Glomerular endothelial cell (primary cell): ENCODE measurements at places on chromosomes 1 and 21. TPM values are rescaled to one million over a fixed set of nuclear protein-coding genes. Genes with fewer than 3 reads are reported as not detected.

Gene TBX19
- total RNA-seq = 1.1 and 1.2 TPM in 2 replicates

Gene TTC39A
- total RNA-seq = 2.6 and 7.2 TPM in 2 replicates

Gene SLC2A1
- total RNA-seq = 126 and 197 TPM in 2 replicates

Gene ADAMTS5
- total RNA-seq = 2.3 and 5.2 TPM in 2 replicates

Gene TEDDM1
- not detected in 2 replicates for total RNA-seq

Gene S100A6
- 581 and 1,075 TPM in 2 replicates for total RNA-seq

Gene SPRR2B
- total RNA-seq = not detected in 2 replicates

Gene EDARADD
- total RNA-seq = not detected in 2 replicates

Gene GBP4
- total RNA-seq = 27.0 and 38.0 TPM in 2 replicates

Gene CELA2B
- total RNA-seq = not detected in 2 replicates

Gene C1orf50
- total RNA-seq = 5.3 and 11.6 TPM in 2 replicates

Gene HNRNPCL2
- not detected in 2 replicates for total RNA-seq

Gene CR1
- not detected in 2 replicates for total RNA-seq

Gene KRTAP22-1
- total RNA-seq = not detected in 2 replicates

DNA sequence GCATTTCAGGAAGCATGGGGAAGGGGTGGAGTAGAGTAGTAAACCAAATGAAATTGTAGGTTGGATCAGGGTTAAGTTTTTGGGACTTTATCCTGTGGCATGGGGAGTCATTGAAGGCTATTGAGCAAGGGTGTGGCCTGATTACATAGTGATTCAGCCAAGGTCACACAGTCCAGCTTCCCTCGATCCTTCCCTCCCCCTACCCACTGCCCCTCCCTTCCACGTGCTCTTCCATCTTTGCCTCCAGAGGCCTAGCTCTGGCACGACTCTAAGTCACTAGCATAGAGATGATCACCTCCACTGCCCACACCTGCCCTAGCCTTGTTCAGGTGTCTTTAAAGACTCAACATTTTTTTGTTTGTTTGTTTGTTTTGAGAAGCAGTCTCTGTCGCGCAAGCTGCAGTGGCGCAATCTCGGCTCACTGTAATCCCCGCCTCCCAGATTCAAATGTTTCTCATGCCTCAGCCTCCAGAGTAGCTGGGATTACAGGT, 37.2 kb upstream of the SLC9A1 start:
- DNase-seq = no peak

DNA sequence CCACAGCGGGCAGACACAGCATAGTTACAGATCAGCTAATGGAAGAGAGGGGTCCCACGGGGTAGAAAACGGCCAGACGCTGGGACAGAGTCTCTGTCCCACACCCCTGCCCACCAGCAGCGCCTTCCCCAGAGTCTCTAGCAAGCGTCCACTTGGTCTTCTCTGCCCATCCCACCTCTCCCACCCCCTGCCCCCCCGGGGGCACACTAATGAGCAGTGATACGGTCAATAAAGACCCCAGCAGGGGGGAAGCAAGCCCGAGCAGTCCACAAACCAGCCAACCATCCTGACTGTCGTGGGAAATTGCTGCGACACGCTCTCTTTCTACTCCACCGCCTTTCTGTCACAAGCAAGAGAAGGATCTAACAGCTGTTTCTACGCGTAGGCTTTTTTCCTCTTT, 374.7 kb downstream of the NPHP4 start:
- no peak for DNase-seq

DNA sequence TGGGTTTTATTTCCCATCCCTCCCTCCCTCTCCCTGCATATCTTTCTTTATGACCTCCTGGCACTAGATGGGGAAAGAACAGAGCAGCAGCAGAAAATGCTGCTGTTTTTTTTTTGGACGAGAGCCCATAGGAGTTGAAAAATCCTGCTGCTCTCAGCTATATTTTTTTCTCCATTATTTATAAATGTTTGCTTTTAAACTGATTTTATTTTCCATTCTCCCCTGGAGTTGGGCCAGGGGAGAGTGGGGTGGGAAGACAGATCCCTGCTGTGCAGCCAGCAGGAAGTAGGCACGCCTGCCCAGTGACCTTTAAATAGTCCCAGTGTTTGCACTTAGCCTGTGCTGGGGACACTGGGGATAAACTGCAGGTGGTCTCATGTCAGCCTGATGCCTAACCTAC, 17.4 kb downstream of the SFT2D2 start:
- DNase-seq = no peak

GRCh38 chr1:182520736-182521135, 68.3 kb downstream of the RNASEL start:
- DNase-seq = no peak

- no peak for DNase-seq
These were observed 131.3 kb downstream of the PEX14 start for GRCh38 chr1:10606064-10606463.

DNA sequence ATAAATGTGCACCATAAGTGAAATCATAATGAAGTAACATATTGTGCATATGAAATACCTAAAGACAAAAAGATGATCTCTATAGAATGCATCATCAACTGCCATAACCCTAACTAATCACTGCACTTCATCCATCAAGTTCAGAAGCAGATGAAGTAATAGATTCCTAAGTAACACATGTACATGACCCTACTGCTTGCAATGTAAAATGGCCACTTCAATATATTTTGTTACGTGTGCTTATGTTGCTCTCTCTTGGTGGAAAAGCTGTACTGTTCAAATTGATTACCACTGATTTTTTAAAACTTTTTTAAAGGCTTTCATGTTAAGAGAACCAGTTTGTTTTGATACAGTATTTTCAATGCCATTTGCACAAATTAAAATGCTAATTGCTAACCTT, 141.8 kb downstream of the TTLL7 start:
- no peak for DNase-seq

DNA sequence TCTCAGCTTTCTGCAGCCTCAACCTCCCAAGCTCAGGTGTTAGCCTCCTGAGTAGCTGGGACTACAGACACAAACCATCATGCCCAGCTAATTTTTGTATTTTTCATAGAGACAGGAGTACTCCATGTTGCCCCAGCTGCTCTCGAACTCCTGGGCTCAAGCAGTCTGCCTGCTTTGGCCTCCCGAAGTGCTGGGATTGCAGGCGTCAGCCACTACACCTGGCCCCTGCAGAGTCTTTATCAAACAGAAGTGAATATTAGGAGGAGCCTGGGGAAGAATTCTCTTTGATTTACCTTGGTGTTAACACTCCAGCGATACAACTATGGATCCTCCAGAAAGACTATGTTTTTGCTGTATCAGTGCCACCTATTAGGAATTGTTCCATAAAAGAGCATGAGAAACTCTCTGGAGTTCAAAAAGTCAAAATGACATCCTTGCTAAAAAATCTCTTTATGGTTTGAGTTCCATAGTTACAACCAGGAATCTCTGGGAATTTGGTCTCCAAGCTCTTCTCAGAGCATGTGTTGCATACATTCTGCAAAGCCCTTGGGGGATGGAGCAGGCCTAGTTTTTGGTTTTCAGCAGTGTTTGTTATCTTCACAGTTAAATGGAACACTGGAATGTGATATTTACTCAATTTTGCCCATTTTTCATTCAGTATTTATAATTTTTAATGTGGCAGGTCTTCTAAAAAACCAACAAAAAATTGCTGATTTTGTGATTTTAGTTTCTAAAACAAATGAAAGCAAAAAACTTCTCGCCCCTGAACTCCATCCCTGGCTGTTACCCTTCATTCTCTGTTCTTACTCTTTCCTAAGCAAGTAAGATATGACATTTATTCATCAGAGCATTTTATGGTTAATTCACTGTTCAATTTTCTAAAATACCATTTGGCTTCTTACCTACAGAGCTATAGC, 77.3 kb downstream of the OLFML2B start:
- no peak for DNase-seq

DNA sequence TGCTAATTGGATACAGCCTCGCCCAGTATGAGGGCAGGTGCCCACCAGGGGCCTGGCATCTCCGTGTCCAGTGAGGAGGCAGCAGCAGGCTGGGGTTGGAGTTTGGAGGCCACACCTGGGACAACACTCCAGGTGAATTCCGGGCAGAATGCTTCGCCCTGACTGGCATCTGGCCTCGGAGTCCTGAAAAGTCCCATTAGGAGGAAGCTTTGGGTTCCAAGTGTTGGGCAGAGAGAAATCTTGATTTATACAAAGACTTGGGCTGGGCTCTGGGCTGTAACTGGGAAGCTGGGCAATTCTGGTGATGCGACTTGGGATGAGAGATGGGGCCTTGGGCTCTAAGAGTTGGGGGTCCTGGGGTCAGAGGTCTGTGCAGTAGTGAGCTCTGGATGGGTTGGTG, 48.1 kb upstream of the CSF3R start:
- DNase-seq = no peak

DNA sequence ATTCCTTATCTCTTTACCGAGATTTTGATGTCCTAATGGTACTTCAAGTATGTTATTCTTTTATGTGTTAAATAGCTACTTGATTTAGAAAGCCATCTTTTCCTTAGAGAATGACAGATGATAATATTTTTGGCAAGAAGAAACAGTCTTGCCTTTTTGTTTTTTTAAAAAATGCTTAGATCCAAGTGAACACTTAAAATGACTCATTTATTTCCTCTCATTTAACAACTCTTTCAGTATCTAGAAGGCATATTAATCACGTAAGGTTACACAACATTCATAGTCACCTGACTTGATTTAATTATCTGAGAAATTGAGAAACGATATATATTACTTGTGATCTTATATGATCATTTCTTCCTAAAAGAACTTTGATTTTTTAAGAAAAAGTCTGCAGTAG, 52.4 kb downstream of the SUCO start:
- no peak for DNase-seq

GRCh38 chr1:228429007-228429406, 12.3 kb upstream of the TRIM17 start:
- DNase-seq = no peak

GRCh38 chr21:45258466-45258865, 29.2 kb downstream of the POFUT2 start:
- no peak for DNase-seq

GRCh38 chr1:230867101-230867902, 1.0 kb downstream of the C1orf198 start:
- no peak for DNase-seq

GRCh38 chr1:227745568-227746265, 10.5 kb downstream of the SNAP47 start:
- no peak for DNase-seq

DNA sequence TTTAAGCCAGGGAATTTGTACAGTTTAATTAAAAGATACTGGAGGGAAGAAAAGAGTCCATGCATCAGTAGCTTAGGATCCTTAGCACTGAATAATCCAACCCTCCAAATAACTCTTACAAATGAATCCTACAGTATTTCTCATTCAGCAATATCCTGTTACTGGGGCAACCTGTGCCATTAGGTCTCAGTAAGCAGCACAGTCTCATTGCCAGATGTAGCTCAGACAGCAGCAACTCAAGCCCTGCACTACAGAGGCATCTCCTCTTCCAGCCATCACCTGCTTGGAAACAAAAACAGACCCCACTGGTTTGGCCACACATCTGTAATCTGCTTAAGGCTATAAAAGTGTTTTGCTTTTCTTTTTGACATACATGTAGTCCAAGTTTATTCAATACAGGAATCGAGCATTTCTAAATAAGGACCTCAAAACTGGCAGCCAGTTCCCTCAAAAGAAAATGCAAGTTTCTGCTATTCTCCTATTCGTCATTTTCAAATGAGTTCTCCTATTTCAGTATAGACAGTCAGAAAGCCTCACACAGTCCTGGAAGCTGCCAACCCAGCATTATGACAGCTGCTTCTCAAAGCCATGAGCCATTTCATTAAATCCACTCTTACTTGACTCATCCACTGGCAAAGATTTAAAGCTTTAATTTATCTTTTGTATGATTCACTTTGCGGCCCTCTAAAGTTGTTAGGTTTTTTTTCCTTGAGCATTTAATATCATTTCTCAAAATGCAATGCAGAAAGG, 129.0 kb downstream of the APP start:
- no peak for DNase-seq

GRCh38 chr1:192382758-192383157, 66.0 kb downstream of the RGS21 start:
- no peak for DNase-seq

DNA sequence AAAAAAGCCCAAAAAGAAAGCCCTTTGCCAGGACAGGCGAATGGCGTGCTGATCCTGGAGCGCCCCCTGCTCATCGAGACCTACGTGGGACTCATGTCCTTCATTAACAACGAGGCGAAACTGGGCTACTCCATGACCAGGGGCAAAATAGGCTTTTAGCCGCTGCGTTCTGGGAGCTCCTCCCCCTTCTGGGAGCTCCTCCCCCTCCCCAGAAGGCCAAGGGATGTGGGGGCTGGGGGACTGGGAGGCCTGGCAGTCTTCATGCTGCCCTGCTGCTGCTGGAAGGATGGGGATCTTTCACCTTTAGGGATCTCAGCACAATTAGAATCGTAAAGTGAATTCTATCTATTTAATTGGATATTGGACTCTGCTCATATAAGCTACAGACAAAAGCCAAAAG, 3.6 kb downstream of the TPRG1L start:
- no peak for DNase-seq

DNA sequence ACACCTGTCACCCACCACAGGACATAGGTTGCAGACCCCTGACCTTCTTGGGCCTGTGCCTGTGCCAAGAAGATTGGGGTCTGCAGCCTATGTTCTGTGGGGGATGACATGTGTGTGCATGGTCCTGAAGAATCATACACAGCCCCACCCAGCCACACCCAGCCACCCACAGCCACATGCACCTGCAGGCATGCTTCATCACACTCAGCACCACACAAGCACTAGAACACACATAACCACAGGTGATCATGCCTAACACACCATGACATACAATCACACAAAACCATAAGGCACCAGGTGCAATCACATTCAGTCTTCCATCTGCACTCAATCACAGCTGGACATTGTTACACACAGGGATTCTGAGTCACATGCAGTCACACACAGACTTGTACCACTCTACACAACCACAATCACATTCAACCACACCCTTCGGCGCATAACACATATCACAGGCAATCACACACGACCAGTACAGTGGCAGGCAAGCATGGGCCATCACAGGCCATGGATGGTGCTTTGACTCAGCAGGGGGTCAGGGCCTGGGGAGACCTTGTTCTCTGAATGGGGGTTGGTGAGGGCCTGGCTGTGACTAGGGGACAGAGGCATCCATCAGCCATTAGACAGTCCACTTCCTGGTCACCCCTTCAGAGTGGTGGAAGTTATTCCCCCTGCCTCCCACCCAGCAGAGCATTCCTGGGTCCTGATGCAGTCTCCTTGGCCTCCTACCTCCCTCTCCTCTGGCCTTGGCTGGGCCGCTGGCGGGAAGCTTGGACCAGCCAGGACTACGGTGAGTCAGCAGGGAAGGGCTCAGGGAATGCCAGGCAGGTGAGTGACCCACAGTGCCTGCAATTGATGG, 44.3 kb upstream of the EPS8L3 start:
- no peak for DNase-seq

GRCh38 chr1:216723274-216723780, at the start of gene ESRRG:
Gene ESRRG, minus strand, starts transcription at chr1:216723429. Its CDS starts 130 bp downstream, at chr1:216723299.
- no peak for DNase-seq
